NCI-H748 treated with DMSO at 0.1 percent for 48 hours (cell line): ENCODE measurements at places on chromosomes 11 and 22.

- no peak for DNase-seq
These were observed 22.0 kb downstream of the AMPD3 start for GRCh38 chr11:10476927-10477689.

DNA sequence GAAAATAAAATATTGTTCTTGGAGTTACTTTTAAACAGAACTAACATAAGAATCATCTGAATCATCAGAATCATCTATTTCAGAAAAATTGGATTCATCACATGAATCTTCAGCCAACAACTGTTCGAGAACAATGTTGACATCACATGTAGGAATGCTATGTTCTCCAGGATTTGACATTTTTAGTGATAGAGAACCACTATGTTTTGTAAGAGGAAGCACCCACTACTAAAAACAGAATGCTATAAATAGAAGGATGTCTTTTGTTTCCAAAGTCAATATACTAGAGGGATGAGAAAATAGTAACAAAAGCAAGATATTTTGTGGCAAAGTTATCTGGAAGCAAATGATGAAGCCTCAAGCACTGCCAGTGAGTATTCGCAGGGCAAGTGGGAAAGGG is 263.4 kb upstream of the DDI1 start:
- no peak for DNase-seq

DNA sequence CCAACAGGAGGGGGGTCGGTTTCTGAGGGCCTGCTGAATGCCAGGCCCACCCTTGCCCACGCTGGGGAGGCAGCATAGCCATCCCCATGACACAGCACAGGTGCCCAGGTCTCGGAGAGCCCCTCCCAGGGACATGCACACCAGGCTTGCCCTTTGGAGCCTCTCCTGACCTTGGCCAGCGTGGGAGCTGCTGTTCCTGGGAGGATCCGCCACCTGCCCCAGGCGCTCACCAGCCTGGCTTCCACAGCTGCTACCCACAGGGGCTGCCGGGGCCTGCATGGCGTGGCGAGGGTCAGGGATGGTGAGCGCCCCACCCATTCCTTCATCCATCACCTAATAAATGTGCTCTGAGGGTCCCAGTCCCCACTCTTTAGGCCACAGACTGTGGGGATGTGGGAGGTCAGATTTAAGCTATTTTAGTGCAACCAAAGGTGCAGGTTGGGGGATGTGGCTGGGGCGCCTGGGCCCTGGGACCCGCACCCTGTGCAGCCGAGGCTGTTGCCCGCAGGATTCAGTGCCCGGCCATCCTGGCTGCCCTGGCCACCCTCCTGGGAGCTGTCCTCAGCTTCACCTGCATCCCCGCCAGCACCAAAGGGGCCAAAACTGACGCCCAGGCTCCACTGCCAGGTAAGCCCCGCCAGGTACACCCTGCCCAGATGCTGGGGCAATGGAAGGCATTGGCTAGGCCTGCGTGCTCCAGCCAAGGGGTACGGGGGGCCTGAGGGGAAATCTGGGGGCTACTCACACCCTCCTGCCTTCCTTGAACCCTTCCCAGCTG is 12.9 kb downstream of the PHLDA2 start:
- DNase-seq = no peak

DNA sequence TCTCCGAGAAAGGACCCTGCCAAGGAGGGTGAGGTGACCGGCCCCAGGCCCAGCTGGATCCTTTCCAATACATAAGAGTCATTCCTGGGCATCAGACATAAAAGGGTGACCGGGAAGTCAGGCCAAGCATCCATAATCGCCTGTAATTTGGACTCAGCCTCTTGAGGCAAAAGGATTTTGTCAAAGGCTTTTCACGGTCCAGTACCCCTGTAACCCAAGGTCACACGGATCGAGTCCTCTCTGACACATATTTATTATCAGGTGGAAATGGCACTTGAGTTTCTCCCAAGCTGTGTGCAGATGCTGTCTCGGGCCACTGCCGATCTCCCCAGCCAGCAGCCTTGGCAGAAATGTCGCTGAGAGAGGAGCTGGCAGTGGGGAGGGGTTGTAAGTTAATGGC is 556.5 kb downstream of the MN1 start:
- DNase-seq = no peak
